H1 (cell line): ENCODE measurements at places on chromosomes 6 and 20. TPM values are rescaled to one million over a fixed set of nuclear protein-coding genes. Genes with fewer than 3 reads are reported as not detected.
A peak's percentile ranks its signal among the peaks of the same experiment; 100 is the strongest.

The SMLR1 gene
- total RNA-seq, result not detected in 2 replicates

The FAM8A1 gene
- 8.8 and 9.2 TPM in 2 replicates for total RNA-seq

- no peak for DNase-seq
Measured at GRCh38 chr6:57250348-57250747, 28.2 kb upstream of the RAB23 start.

- peak; percentile 38 for DNase-seq
Measured at GRCh38 chr20:60104993-60105803, 147.0 kb downstream of the CDH26 start.

GRCh38 chr6:7684843-7685242 lies 41.1 kb upstream of the BMP6 start:
- DNase-seq, result peak; percentile 81

DNA sequence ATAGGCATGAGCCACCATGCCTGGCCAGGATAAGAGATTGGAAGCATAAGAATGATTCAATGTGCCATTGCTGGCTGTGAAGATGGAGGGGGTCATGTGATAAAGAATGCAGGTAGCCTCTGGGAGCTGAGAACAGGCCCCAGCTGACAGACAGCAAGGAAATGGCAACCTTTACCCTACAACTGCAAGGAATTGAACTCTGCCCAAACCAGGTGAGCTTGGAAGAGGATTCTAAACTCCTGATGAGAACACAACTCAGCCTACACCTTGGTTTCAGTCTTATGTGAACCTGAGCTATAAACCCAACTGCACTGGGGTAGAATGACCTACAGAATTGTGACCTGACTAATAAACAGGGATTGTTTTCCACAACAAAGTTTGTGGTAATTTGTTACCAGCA lies 82.0 kb upstream of the AKIRIN2 start:
- no peak for DNase-seq
